Left renal pelvis (tissue), 4 donors: ENCODE measurements at places on chromosomes 13 and 19. TPM values are rescaled to one million over a fixed set of nuclear protein-coding genes. Genes with fewer than 3 reads are reported as not detected.

The ZNF599 gene
- polyA plus RNA-seq = 18.9 TPM

The TUBA3C gene
- not detected for polyA plus RNA-seq

The PSG11 gene
- not detected for polyA plus RNA-seq

The TICAM1 gene
- 6.1 TPM for polyA plus RNA-seq

The MBD3L2 gene
- polyA plus RNA-seq = not detected

The OVOL3 gene
- not detected for polyA plus RNA-seq

The KLK4 gene
- not detected for polyA plus RNA-seq

The POSTN gene
- polyA plus RNA-seq = 584 TPM

The LGI4 gene
- 3.6 TPM for polyA plus RNA-seq

The ZNF486 gene
- polyA plus RNA-seq = 26.2 TPM

The CATSPERD gene
- polyA plus RNA-seq = not detected

The WDR88 gene
- polyA plus RNA-seq = 0.78 TPM

The DMPK gene
- 69.8 TPM for polyA plus RNA-seq

The VMAC gene
- 4.7 TPM for polyA plus RNA-seq

The CDK8 gene
- polyA plus RNA-seq = 23.2 TPM

The LGALS7B gene
- polyA plus RNA-seq = 0.78 TPM

The ZNF844 gene
- polyA plus RNA-seq = 37.2 TPM

The PRR20A gene
- not detected for polyA plus RNA-seq

The SLC1A6 gene
- polyA plus RNA-seq = 0.89 TPM

The BABAM1 gene
- polyA plus RNA-seq = 121 TPM

The ADGRL1 gene
- polyA plus RNA-seq = 49.6 TPM

The TNNI3 gene
- 5.4 TPM for polyA plus RNA-seq

The CEACAM19 gene
- polyA plus RNA-seq = 9.2 TPM

The ZNF30 gene
- polyA plus RNA-seq = 6.9 TPM

The LYPD3 gene
- polyA plus RNA-seq = 1.6 TPM

The FAM216B gene
- not detected for polyA plus RNA-seq

The IFNL3 gene
- polyA plus RNA-seq = not detected

The SYCN gene
- not detected for polyA plus RNA-seq

The MAST1 gene
- 1.7 TPM for polyA plus RNA-seq

The MRPL57 gene
- 22.8 TPM for polyA plus RNA-seq

The ZFP30 gene
- 21.1 TPM for polyA plus RNA-seq

The PCDH9 gene
- polyA plus RNA-seq = 13.2 TPM

The TYROBP gene
- 13.8 TPM for polyA plus RNA-seq

The ZNF829 gene
- polyA plus RNA-seq = 7.4 TPM

The CYP4F3 gene
- polyA plus RNA-seq = 0.34 TPM

The TNFSF11 gene
- polyA plus RNA-seq = 0.74 TPM

The ZNF223 gene
- polyA plus RNA-seq = 13.1 TPM

The NTF4 gene
- 3.2 TPM for polyA plus RNA-seq
